Activated naive CD4-positive, alpha-beta T cell treated with anti-CD3 and anti-CD28 coated beads, Interleukin-2, amount 50 U/mL, for 72 hours (primary cell): ENCODE measurements at places on chromosomes 6 and 20.

DNA sequence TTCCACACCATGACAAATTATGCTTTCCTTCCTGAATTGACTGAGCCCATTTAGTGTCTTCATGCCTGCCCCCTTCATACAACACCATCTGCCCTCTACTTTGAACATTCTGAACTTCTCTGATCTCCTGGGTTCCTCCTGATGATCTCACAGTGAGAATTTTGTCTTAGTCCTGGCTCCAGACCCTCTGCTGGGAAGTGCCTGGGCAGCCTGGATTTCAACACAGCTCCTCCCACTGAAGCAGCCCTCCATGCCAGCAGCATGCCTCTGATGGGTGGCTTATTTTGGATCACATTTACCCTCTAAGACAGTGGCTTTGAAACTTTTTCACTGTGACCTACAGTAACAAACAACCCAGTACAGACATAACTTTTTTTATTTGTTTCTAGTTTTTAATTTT is 41.5 kb downstream of the DSE start:
- DNase-seq = no peak

GRCh38 chr20:39876976-39877635 is 811.9 kb downstream of the MAFB start:
- DNase-seq = no peak

GRCh38 chr6:130183271-130184222 is 39.2 kb downstream of the SAMD3 start:
- no peak for DNase-seq

DNA sequence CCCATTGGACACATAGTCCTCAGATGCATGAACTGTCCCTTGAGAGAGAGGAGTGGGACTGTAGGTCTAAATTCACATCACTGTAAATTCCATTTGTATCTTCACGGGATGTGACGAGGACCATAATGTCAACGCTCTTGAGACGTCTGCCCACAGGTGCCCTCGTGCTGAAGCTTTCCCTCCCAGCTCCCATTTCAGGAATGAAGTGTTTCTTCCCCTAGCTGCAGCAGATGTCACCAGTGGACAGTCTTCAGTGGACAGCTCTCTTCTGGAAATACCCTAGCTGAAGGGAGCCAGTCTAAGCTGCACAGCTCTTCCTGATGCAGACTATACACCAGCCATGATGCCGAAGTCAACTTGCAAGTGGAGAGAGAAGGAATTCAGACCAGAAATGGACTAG is 217.4 kb upstream of the ECI2 start:
- no peak for DNase-seq

GRCh38 chr20:824916-825315 is 8.6 kb upstream of the FAM110A start:
- no peak for DNase-seq

GRCh38 chr6:41648070-41648585 is 9.9 kb downstream of the MDFI start:
- DNase-seq = no peak

GRCh38 chr6:45555981-45556771 is 178.4 kb upstream of the SUPT3H start:
- no peak for DNase-seq

- no peak for DNase-seq
These were observed 322.2 kb downstream of the FARS2 start for GRCh38 chr6:5583528-5583927.

- DNase-seq = no peak
These were observed 37.0 kb upstream of the KCNG1 start for GRCh38 chr20:51059862-51060261.

- no peak for DNase-seq
These were observed 724.2 kb downstream of the CD109 start for GRCh38 chr6:74420221-74420620.

DNA sequence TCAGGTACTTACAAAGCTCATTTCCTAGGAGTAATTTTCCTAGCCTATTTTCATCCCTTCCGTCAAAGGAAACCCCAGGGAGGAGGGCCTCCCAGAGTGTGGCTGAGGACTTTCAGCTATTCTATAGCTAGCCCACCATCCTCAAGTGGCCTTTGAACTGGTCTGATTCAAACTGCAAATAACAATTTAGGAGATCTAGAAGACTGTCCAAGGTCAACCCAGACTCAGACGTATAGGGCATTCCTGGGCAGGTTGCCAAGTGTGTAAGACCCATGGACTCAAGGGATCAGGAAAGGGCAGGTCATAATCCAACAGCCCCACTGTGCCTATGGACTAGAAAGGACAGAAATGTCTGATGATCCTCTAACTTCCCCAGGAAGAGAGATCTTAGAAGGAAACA is 2.1 kb upstream of the RRAGD start:
- no peak for DNase-seq

DNA sequence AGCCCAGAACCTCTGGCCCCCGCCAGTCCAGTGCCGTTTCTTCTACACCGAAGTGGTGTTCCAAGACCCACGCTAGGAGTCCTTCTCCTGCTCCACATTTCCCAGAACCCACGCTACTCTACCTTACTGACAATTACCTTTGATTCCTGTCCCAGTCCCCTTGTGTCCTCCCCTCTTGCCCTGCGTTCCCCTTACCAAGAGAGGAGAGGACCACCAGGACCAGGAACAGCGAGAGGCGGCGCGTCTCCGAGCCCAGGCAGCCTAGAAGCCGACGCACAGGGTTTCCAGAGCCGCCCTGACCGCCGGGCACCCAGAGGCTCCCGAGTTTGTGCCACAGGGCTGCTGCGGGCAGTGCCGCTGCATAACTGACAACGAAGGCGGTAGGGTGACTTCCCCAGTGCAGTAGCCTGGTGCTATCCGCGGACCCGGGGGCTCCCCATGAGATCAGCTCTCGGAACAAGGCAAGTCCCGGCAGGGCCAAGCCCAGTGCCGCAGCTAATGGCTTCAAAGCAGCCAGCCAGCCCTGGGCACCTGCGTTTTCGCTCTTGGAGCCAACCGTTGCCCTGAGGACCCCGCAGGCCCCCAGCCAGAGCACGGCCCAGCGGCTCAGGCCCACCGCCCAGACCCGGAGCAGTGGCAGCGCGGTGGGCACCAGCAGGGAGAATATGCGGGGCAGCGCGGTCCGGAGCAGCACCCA is 512 bp downstream of the TAP1 start:
- peak; percentile 87 for DNase-seq

GRCh38 chr6:52400313-52401041 is 19.7 kb upstream of the EFHC1 start:
- no peak for DNase-seq

GRCh38 chr20:50347284-50348063 is 156.8 kb downstream of the CEBPB start:
- DNase-seq = no peak

DNA sequence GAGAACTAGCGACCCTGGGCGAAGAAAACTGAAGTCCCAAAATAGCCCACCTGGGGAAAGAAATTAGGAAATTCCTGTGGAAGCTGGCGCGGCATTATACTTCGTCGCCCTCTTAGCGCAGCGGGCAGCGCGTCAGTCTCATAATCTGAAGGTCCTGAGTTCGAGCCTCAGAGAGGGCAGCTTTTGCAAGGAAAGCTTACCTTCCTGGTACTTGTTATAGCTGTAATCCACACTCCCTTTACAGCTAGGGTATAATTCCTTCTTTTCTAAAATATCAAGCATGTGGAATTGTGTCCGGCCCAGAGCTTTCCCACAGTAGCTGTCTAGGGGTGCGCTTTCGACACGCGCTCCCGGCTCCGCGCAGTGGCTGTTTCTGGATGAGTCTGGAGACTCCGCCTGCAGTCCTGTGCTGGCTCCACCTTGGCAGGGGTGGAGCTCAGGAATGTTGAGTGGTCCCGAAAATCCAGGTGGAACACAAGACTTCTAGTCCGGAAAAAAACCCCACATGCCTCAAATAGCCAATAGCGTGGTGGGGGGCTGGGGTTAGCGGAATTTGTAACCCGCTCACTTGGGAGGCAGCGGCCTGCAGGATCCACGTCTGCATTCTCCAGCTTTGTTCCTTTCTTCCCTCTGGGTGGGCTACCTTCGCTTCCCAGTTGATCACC is 83.7 kb upstream of the ZNF322 start:
- DNase-seq = peak; percentile 7

GRCh38 chr6:143200167-143200770 is 139.6 kb downstream of the AIG1 start:
- DNase-seq = no peak

DNA sequence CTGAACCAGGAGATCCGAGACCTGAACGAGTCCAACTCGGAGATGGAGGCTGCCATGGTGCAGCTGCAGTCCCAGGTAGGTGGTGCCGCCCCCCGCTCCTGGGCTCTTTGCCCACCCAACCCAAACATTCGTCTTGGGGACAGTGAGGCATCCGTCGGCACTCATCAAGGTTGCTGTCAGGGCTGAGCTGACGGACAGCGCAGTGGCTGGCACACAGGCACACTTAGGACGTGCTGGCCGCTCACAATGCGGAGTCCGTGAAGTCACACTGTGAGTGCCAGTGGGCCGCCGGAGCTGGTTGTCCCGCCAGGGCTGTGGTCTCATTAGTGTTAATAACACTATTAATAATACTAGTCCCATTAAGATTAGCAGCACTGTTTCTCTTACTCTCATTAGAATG is 18.2 kb upstream of the PCMTD2 start:
- DNase-seq = no peak

GRCh38 chr20:16011519-16011918 is 561.7 kb downstream of the KIF16B start:
- no peak for DNase-seq

DNA sequence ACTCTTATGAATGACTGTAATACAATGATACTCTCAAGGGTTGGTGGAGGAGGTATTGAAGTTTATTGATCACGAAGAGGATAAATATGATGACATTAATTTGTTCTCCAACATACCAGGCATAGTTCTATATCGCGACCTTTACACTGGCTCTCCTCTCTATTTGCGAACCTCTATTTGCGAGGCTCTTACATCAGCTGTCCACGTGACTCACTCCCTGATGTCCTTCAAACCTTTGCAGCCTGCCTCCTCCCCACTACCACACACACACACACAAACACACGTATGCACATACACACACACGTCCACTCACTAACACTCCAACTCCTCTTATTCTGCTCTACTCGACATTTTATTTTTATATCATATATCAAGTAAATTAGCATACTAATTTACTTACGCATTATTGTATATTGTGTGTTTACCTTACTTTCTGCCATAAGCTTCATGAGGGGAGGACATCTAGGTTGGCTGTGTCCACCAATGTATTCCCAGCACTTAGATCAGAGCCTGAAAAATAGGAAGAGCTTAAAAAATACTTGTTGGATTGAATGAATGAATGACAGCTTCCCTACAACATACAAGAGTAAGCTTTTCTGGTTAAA is 53.3 kb upstream of the TNFRSF21 start:
- DNase-seq = no peak

- DNase-seq = no peak
These were observed 529.6 kb upstream of the RNF217 start for GRCh38 chr6:124432620-124433019.

DNA sequence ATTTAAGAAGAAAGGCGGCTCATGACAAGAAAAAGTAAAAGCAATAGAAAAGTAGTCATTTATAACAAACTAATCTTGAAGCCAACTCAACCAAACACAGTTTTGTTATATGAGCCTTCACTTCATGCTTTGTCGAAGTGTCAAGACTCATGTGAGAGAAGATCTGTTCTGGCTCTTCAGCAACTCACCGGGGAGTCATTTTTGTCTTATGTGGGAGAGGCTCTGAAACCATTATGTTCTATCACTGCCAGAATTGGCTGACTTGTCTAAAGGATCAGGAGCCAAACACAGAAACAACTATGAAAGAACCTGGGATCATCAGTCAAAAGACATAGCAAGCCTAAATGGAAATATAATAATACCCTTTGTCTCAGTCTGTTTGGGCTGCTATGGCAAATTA is 105.2 kb downstream of the CDK19 start:
- no peak for DNase-seq

DNA sequence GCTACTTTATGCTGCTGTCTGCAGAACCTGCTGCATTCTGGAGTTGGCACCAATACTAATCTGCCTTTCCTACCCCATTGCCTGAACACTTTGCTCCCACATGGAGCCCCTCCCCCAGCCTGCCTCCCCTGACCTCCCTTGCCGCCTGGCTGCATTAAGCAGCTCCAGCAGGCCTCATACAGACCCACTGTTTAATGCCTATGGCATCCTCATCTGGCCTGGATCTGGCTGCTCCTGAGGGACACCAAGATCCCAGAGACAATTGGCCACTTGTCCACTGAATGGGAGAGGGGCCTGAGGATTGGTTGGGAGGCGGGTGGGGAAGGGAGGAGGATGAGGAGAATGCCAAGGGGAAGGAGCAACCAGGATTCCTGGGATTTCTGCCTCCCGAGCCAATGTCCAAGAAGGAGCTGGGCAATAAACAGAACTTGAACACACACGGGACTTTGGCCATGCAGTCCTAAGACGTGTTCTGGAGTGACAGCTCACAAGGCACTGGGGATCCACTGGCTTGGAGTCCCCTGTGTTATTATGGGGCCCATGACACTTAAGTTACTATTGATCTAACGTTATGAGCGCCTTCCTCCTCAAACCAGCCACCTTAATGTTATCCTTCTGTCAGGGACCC is 10.4 kb upstream of the KCNK5 start:
- no peak for DNase-seq

DNA sequence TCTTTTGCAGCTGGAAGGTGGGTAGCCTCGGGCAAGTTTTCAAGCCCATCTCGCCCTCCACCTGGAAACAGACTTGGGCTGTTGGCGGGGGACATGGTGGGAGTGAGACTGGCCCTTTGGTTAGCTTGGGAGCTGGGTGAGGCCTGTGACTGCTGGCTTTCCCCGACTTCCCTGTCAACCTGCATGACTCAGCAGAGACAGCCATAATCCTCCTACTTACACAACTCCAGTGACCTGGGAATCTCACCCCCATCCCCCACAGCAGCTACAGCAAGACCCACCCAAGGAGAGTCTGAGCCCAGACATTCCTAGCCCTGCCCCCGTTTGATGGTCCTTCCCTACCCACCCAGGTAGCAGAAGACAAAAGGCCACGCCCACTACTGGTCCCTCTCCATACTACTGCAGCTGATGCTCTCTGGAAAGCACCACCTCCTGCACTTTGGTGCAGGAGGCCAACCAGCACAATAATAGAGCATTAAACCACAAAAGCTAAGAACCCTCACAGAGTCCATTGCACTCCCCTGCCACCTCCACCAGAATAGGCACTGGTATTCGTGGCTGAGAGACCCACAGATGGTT is 188.4 kb downstream of the TRDN start:
- no peak for DNase-seq

GRCh38 chr20:45283551-45284057 is 23.0 kb upstream of the RBPJL start:
- DNase-seq = no peak
